Activated T-cell treated with anti-CD3 and anti-CD28 coated beads for 24 hours (primary cell): ENCODE measurements at places on chromosomes 11 and 22.

GRCh38 chr11:783581-784015, 6.3 kb downstream of the CEND1 start:
- no peak for DNase-seq

DNA sequence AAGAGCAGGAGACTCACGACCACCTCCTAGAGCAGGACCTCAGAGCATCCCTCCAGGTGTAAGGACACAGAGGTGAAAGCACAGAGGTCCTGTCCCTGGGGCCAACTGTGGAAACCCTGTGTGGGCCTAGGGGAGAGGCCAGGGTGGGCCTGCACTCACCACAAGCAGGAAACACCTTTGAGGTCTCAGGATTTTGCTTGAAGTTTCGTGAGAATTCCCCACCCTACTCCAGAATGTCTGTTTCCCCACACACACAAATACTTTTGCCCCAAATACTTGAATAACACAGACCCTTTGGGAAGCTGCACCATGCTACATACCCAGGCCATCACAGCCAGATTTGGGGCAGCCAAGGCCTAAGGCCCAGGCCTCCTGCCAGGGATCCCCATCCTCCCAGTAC, 18.1 kb downstream of the SLC43A3 start:
- no peak for DNase-seq

DNA sequence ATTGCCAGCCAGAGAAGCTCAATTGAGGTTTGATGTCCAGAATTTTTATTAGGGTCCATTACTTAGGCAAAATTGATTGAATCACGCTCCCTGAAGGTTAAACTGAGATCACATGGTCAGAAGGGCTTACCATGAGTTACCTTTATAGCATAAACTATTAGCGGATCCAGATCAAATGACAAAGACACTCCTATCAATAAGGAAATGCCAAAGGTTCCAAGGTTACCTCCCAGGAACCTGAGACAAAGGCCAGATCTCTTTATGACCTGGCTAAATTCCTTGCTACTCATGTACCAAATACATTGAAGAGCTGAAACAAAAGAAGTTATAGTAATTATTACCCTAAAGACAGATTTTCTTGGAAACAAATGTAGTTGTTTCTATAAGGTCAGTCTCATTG, 27.8 kb upstream of the ANO5 start:
- DNase-seq = no peak

DNA sequence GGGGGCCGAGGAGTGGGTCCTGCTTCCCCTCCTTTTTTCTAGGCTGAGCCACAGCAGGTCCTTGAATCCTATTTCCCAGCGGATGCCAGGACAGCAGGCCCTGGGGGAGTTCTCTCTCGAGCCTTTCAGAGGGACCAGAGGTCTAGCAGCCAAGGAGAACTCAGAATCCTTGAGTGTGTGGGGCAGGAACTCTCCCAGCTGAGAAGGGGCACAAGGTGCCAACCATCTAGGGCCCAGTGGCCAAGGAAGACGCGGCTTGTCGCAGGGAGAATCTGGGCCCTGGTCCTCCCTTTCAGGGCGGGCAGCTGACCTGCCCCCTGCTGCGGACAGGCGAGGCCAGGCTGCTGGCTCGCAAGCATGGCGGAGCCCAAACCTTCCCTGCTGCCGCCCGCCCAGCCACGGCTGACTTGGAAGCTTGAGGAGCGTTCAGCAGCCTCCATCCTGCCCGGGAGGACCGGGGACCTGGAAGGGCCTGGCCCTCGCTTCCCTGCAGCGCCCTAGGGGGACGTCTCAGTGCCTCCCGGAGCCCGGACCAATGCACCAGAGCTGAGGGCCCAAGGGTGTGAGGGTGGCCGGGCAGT, 972 bp upstream of the TSSC4 start:
- no peak for DNase-seq

- no peak for DNase-seq
Measured at GRCh38 chr11:19607656-19608360, 104.8 kb upstream of the NAV2 start.

DNA sequence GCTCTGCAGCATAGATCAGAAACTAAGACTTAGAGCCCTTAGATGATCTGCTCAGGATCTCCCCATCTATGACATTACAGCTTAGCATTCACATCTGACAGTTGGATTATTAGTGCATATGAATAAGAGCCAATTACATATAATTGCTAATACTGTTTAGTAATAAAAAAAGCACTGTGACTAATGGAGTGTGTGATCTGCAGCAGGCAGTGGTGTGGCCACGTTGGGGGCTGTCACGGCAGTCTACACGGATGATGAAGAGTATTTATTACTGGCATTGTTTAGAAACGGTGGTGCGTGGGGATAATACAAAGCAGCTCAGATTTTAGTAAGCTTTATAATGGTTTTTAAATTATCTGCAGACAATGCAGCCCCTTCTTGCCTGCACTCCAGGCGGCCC, 93.5 kb upstream of the TIMP3 start:
- DNase-seq = no peak

- no peak for DNase-seq
Measured at GRCh38 chr11:6574816-6575715, 28.4 kb downstream of the RRP8 start.

- no peak for DNase-seq
Measured at GRCh38 chr11:12625438-12626071, 48.7 kb upstream of the TEAD1 start.

- no peak for DNase-seq
Measured at GRCh38 chr11:62588966-62589637, 2.2 kb downstream of the TUT1 start.

DNA sequence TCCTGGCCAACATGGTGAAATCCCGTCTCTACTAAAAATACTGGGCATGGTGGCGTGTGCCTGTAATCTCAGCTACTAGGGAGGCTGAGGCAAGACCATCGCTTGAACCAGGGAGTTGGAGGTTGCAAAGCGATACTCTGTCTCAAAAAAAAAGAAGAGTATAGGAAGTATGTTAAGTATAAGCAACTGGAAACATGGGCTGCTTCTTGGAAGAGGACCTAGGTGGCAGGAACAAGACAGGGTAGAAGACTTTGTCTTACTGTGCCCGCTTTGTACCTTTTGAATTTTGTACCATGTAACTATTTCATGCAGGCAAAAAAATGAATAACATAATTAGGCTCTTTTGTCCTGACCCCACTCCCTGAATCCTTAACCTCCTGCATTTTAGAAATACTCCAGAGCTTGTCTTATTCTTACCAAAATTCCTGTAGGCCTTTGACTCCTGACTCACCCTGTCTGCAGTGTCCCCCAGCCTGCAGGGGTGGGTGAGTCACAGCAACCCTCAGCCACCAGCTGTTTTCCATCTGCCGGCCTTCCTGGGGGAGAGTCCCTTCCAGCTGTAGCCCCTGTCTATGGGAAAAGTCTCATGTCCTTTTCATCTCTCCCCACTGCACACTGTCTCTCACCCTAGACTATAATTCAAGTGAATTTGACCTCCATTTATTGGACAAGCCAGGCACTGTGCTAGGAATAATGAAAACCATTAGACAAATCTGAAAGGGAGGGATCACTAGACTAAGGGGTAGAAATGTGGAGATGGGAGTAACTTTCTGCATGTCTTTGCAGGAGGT, 41.8 kb downstream of the TXN2 start:
- DNase-seq = no peak

- DNase-seq = no peak
Measured at GRCh38 chr11:69700278-69701140, 3.3 kb downstream of the FGF19 start.
